ENCODE measurements at places on chromosomes 1 and 21. TPM values are rescaled to one million over a fixed set of nuclear protein-coding genes. Genes with fewer than 3 reads are reported as not detected.

RPTN gene
- not detected for total RNA-seq

FLG2 gene
- not detected for total RNA-seq

KIAA1614 gene
- total RNA-seq, result 5.2 TPM

UBE2J2 gene
- total RNA-seq, result 59.0 TPM

DMBX1 gene
- total RNA-seq, result not detected

SF3B4 gene
- 13.2 TPM for total RNA-seq

REG4 gene
- not detected for total RNA-seq
